A172 (cell line): ENCODE measurements at places on chromosomes 2 and 18. TPM values are rescaled to one million over a fixed set of nuclear protein-coding genes. Genes with fewer than 3 reads are reported as not detected.

The TLX2 gene
- total RNA-seq: 0.90 and 1.7 TPM in 2 replicates

GRCh38 chr2:121342751-121343150 lies 57.7 kb upstream of the TFCP2L1 start:
- DNase-seq: no peak

The GAREM1 gene
- total RNA-seq: not detected in 2 replicates

DNA sequence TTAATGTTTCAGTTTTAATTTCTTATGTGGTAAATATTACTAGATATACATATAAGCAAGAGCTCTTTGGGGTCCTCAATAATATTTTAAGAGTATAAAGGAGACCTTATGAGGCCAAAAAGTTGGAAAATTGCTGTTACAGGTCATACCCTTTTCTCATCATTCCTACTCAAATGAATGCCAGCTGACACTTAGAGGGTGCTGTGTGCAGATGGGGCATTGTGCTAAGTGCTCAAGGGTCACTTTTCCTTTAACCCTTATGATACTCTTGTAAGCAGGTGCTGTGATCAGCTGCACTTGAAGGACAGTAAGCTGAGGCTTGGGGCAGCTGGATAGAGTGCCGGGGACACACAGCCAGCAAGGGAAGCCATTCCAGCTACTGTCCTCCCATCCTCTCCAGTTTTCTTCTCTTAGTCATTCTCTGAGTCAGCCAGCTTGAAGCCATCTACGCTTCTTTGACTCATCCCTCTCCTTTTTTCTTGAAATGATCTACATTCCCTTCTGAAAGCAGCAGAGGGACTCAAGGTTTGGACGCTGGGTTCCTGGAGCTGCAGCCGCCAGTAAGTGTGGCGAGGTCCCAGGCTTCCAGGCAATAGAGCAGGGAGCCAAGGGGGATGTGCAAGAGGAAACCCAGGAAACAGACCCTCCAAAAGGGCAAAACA lies 42.0 kb upstream of the CREB1 start:
- DNase-seq: peak; percentile 83

The KLHL14 gene
- not detected in 2 replicates for total RNA-seq

The ALPP gene
- total RNA-seq: 0.84 and 2.1 TPM in 2 replicates

- no peak for DNase-seq
These were observed 36.6 kb downstream of the EHBP1 start for GRCh38 chr2:62741954-62742722.

- DNase-seq: no peak
These were observed 16.7 kb downstream of the RNF144A start for GRCh38 chr2:6933911-6934310.

DNA sequence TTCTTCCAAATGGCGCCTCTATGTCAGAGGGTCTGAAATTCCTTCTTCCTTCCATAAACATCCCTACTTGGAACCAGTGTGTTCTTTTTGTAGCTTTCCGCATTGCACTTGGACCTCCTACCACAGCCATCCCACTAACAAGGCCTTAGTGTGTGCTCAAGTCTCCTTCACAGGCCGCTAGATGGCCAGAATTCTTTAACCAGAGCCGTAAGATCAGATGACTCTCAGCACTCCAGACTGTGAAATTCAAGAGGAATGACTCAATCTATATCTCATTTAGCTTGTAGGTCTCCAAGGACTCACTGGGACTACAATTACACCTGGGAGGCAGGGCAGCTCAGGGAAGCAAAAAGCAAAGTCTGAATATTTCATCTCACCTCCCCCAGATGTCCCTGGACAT lies 298.9 kb downstream of the EIPR1 start:
- DNase-seq: no peak

DNA sequence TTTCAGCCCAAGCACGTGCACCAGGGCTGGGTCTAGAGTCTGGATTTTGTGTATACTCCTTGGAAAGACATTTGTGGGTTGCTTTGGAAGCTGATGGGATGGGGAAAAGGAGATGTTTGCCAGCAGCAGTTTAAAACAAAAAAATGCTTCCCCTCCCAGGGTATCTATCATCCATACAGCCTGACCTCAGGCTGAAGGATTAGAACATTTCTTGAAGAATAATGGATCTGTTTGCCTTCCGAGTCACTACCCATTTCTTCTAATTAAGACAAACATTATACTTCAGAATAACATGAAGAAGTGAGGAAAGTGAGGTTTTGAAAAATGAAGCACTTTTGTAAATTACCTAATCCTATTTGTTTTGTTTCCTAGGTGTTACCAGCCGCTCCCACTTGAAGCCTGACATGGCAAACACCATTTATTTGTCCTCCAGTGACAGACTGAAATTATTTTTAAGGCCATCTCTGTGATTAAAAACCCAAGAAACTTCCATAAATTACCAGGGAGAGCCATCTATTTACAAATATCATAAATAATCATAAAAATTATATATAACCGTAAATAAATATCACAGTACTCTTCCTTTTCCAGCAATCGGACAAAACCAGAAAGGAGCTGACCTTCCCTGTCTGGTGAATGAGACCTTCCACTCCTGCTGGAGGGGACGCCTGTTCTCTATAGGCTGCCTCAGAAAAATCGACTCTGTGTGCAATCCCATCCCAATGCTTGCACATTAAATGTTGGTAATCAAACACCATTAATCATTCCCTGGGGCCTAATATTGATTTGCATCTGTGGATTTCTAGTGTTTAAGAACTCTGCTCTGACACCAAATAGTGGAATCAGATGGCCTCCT lies 106.8 kb downstream of the C1D start:
- no peak for DNase-seq

GRCh38 chr18:55489034-55489986 lies 98.7 kb downstream of the TCF4 start:
- no peak for DNase-seq

GRCh38 chr18:51253476-51253875 lies 56.0 kb upstream of the MEX3C start:
- no peak for DNase-seq

DNA sequence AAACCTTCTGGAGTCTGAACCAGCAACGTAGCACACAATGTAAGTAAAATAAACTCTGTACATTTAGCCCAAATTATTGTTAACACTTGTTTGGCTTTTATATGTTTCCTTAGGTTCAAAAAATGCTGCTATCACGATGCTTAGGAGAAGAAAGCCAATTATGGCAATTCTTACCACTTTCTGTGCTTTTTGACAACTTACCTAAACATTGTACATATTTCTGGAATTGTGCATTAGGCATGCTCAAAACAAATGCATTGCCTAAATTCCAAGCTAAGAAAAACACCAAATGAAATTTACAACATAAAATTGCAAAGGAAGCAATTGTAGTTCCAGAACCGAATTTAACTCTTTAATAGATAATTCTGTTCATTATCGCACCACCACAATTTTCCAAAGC lies 585.6 kb upstream of the DSEL start:
- DNase-seq: no peak

DNA sequence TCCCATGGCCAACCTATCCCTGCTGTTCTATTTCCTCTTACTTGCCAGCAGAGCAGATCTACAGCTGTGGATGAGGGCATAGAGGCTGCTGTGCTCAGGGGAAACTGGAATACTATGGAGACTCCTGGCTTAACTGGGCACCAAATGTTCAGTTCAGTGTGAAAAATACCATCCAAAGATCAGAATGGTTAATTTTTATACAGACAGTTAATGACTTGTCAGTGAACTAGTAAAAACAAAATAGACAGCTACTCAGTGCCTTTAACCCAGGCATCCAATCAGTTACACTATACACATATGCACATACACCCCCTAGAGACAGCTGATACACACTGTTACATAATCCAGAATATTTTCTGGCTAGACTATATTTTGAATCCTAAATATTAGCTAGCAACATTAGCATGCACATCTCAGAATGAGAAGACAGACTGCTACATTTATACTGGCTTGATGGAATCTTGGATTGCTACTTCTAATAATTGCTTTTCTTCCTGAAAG lies 59.1 kb upstream of the WIPF1 start:
- no peak for DNase-seq

DNA sequence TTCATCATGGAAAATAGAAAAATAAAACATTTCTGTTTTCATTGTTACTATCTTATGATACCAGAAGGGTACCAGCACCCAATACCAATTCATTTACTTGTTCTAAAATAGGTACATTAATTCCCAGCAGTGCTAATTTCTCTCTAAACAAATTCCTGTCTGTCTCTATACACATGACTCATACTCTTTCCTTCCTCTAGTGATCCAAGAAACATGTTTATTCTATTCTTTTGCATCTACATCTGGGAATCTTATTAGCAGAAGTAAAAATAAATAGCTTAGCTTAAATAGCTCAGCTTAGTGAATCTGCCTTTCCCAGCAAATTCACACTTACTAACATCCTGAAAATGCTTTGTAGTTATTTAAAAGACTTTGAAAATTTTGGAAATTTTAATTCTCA lies 84.5 kb upstream of the MAPRE2 start:
- peak; percentile 21 for DNase-seq

The KCNG2 gene
- not detected in 2 replicates for total RNA-seq

DNA sequence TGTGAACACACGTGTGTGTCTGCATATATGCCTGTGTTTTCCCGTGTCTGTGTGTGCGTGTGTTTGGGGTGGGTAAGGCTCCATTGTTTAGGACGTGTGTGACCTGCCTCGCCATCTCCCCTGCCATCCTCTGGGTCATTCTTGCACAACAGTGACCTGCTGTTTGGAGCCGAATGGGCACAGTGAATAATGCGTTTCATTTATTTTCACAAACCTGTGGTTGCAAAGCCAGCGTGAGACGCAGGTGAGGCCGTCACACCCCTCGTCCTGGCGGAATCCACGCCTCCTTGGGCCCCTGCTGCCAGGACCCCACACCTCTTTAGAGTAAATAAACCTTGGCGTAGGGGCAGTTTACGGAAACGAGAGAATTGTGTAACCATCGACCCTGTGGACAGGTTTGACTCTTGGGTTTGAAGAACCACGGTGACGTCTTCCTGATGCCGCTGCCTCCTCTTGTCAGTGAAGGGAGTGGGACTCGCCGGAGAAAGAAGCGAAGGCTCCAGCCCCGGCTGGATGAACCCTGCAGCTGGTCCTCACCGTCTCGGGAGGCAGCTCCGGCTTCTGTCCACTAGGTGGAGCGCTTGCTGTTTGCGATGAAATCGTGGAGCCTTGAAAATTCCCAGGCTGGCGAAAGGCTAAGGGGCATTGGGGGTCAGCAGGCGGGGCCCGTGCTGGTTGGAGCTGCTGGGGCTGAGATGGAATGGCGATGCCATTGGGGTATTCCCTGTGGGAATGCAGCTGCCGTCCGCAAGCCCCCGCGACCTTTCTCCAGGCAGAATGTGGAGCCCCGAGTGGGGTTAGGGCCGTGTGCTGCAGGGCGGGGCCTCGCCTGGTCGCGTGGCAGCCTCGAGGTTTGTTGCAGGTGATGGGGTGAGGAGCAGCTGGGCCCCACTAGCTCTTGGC lies 81.1 kb downstream of the RTP5 start:
- DNase-seq: peak; percentile 46

The PID1 gene
- 6.9 and 8.1 TPM in 2 replicates for total RNA-seq

The WNT6 gene
- 0.24 TPM in 1 of 2 replicates, not detected in the other for total RNA-seq

DNA sequence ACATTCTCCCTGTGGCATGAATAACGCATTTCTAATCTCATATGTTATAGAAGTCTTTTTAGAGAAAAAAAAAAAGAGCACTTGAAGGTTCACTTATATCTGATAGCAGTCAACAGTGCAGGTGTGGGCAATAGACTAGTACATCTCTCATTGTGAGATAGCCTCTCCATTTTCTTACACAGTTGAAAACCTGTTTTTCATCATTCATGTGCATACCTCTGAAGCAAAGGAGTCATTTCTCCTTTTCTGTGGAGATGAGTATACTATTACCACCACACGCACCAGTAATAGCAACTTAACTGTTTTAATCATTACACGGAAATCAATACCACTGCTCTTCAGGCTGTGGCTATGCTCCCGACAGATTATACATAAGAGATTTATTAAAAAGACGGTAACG lies 1653.3 kb upstream of the TMEFF2 start:
- DNase-seq: no peak

The LRP1B gene
- total RNA-seq: 0.03 TPM in 1 of 2 replicates, not detected in the other

The GCKR gene
- total RNA-seq: not detected in 2 replicates

The TTLL4 gene
- 11.0 and 12.4 TPM in 2 replicates for total RNA-seq

DNA sequence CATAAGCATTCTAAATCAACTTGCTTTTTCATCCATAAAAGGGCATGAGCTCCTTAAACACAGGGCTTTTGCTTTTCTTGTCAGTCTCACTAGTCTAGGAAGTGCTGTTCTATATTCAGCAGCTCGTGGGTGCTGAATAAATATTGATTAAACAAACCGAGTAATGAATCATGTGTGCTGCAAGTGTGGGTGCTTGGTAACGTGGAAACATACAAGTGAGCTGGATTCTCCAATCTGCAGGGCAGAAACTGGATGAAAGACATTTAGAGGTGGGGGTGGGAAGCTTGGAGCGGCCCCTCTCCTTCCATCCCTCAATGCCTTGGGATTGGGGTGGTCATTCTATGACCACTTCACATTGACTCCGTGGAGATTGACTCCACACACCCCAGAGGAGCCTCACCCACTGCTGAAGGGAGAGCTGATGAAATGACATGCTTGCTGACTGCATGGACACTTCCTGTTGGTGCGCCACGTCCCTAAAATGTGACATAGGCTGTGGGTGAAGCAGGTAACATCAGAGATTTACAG lies 114.6 kb downstream of the DOCK10 start:
- DNase-seq: no peak

The CD226 gene
- total RNA-seq: 0.17 and 0.29 TPM in 2 replicates

DNA sequence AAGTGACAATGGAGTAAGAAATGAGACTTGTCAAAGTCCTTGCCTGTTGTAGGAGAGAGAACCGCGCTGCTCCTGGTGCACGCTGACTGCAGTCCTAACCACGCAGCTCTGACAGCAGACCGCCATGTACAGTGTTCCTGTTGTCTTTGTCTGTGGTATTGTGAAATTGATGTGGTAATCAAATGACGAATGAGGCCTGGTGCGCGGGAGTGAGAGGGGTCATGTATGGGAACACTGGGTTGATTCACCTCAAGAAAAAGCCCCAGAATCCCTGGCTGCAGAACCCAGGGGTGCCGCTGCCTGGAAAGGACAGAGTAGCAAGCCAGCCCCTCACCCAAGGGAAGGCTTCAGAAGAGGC lies 64.0 kb downstream of the INPP4A start:
- DNase-seq: no peak

DNA sequence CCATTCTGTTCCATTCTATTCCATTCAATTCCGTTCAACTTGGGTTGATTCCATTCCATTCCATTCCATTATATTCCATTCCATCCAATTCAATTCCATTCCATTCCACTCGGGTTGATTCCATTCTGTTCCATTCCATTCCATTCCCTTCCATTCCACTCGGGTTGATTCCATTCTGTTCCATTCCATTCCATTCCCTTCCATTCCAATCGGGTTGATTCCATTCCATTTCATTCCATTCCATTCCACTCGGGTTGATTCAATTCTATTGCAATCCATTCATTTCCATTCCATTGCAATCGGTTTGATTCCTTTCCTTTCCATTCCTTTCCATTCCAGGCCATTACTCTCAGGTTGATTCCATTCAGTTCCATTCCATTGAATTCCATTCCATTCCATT lies 1138.4 kb downstream of the RPIA start:
- no peak for DNase-seq

- DNase-seq: peak; percentile 42
These were observed 206.8 kb downstream of the CLIP4 start for GRCh38 chr2:29322011-29322410.

GRCh38 chr2:177281400-177282180 lies 17.1 kb upstream of the NFE2L2 start:
- DNase-seq: no peak

- DNase-seq: no peak
These were observed 86.4 kb upstream of the OTOS start for GRCh38 chr2:240226672-240227537.

- no peak for DNase-seq
These were observed 4.7 kb upstream of the KCNK3 start for GRCh38 chr2:26687801-26688200.
